ENCODE measurements at places on chromosomes 1 and 21.

DNA sequence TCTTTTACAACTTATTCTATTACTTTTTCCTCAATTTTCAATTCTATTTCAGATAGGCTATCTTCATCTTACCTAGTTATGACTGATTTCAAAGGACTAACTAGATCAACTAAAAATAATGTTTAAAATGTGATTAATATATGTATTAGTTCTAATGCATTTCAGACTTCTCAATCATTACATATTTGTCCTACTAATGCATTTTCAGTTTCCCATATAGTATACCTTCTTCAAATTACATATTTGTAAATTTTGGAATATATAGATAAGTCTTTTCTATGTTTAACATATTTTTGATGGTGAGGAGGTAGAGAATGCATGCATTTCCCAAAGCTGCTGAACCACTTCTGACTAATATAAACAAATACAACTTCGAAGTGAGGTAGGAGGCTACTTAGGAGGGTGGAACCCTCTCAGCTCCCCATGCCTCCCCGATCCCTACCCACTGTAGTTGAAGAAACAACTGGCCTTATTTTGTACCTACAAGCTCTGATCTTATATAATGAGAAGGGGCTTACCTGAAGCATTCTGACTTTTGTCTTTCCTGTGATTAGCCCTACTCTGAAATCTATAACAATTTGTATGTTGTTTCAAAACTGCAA lies 1.7 kb downstream of the TRMT1L start:
- no peak for DNase-seq

GRCh38 chr1:4510276-4510691 lies 144.1 kb upstream of the AJAP1 start:
- DNase-seq: no peak

- DNase-seq: no peak
Observed at GRCh38 chr1:36352910-36353878, 29.7 kb upstream of the EVA1B start.

GRCh38 chr1:78755986-78756385 lies 106.4 kb downstream of the IFI44 start:
- no peak for DNase-seq

GRCh38 chr1:147853391-147853790 lies 49.2 kb upstream of the GJA8 start:
- DNase-seq: no peak

DNA sequence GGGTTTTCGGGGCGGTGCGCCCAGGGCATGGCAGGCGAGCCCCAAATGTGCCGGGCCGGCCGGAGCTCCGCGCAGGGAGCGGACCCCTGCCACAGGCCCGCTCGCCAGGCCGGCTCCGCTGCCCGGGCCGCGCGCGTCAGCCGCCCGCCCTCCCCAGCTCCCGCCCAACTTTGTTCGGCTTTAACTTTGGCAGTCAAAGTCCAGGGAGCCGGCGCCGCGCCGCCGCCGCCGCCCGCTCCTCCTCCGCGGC lies 488 bp downstream of the SLC35D1 start:
- DNase-seq: peak; percentile 11
